ENCODE measurements at places on chromosomes 5 and 9.

GRCh38 chr9:10212702-10213101, 400.1 kb downstream of the PTPRD start:
- no peak for DNase-seq

DNA sequence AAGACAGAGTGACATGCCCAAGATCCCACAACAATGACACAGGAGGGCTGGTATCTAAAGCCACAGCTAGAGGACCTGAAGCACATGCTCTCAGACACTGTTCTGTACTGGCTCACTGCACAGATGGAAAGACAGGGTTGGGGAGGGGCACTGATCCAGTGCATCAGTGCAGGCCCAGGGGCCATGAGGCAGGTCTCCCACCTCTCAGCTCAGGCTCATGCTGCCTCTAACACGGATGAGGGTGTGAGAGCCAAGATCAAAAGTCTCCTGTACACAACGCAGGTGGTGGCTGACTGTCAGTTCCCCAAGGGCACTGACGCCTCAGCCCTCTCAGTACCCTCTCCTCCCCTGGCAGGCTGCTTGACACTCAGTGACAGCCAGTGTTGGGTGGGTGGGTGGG, 10.9 kb downstream of the RAPGEF1 start:
- no peak for DNase-seq

DNA sequence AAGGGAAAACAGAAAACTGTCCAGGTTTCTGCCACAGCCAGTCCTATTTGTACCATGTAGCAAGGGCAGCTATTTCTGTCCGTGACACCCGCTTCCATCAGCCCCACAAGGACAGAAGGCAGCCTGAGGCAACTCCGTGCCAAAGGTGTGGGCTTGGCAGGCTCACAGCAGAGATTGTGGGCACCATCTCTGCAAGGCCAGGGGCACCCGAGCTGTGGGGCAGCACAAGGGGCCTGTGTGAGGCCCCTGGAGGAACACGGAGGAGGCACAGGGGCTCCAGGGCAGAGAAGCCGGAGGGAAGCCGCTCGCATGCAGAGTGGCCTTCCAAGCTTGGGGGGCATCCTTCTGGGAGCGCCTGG, 43.5 kb downstream of the COL23A1 start:
- DNase-seq = no peak

DNA sequence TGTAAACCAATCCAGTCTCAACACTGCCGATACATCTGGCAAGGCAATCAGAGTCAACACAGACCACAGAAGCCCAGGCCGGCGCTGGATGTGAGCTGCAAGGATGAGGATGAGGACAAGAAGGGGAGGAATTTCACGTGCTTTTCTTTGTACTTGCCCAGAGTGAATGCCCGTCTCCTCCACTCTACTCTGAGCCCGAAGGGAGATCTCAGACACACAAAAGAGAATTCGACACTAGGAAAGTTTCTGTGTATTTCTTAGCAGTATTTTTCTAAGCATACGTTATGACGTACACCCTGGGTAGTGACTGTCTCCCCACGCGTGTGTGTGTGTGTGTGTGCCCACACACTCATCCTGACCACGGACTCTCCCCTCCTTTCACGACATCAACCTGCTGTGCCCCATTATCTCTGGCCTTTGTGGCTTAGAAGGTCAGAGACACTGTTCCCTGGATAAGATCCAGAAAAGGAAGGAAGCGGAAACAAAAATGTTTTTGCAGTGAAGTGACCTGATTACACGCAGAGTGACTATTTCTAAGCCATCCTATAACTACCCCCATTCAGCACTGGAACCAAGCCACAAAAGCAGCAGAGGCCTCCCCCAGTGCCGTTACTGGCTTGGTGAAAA, 227.3 kb upstream of the DAPK1 start:
- no peak for DNase-seq

GRCh38 chr5:142873831-142874230, 103.7 kb downstream of the ARHGAP26 start:
- no peak for DNase-seq

DNA sequence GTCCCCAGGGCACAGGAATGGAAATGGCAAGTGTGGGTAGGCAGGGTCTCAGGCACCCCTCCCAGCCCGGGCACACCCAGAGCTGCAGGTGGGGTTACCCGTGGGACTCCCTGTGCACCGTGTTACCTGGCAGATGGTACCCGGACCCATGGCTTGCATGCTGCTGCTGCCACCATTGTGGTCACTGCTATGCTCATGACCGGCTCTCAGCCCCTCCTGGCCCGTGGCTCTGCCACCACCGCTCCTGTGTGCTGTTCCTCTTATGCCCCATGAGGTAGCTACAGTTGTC, 21.7 kb upstream of the HMCN2 start:
- no peak for DNase-seq

- DNase-seq = peak; percentile 50
Measured at GRCh38 chr5:151213803-151214613, 9.9 kb downstream of the CCDC69 start.

DNA sequence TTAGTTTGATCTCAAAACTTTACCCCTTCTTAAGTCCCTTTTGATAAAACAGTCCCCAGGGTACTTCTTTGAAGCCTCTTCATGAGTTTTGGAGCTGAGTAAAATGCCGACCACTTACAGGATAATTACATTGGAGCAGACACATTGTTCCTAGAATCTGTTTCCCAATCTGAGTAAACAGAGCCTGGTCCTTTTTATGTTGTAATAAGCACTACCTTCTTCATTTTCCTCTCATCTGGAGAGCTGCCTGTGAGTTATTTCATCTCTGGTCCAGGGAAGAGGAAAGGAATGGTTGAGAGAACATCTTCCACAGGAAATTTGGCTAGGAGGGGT, 26.3 kb upstream of the GALNT10 start:
- no peak for DNase-seq
